ENCODE measurements at places on chromosomes 7 and 10. TPM values are rescaled to one million over a fixed set of nuclear protein-coding genes. Genes with fewer than 3 reads are reported as not detected.

C7orf57 gene
- 0.39 TPM for total RNA-seq

- no peak for DNase-seq
Measured at GRCh38 chr10:98224509-98224908, 43.5 kb downstream of the LOXL4 start.

DNA sequence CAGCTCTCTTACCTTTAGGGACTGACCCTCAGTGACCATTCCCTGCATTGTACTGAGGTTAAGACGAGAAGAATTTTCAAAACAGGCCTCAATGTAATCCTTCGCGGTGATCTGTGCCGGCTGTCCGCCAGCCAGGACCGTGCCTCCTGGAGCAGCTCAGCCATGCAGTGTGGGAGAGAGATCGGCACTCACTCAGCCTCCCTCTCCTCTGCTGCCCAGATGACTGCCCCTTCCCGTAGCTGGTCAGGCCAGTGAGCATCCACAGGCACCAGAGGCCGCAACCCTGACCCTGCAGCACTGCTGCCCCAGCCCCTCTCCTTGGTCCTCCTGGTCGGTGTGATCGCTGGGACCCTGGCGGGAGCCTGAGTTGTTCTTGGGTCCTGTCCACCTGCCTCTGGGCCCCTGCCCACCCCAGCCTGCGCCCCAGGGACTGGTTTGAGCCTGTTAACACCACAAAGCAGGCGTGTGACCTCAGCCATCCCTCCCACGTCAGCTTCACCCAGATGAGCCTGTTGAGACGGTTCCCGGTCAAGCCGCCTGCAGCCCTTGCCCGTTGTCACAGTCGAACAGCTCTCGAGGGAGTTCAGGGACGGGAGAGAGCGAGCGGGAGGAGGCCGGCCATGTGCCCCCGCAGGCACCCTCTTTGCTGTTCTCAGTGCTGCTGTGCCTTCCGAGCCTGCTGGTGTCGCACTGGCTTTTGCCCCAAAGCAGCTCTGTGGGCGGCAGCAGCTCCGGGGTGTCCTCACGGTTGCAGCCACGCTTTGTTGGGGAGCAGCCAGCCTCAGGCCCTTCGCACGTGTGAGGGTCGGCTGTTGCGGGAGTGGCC, 37.2 kb downstream of the NKX6-2 start:
- no peak for DNase-seq

DNA sequence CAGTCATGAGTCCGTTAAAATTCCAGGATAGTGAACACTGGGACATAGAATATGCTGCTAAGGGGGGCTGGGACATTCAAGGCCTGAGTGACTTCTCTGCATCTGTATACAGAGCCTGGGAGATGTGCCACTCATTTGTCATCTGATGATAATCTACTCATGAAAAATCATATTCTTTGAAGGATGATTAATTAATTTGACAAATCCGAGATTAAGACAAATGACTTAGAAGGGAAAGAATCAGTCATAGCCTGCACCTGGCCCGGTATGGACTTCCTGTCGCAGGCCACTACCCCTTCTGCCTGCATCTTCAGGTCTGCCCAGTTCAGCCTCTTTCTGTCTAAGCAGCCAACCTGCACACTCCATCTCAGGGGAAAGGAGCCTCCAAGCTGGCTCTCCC, 18.8 kb upstream of the FAM170B start:
- no peak for DNase-seq

- DNase-seq, result peak; percentile 62
Measured at GRCh38 chr7:30238721-30239441, 45.5 kb upstream of the ZNRF2 start.

DNA sequence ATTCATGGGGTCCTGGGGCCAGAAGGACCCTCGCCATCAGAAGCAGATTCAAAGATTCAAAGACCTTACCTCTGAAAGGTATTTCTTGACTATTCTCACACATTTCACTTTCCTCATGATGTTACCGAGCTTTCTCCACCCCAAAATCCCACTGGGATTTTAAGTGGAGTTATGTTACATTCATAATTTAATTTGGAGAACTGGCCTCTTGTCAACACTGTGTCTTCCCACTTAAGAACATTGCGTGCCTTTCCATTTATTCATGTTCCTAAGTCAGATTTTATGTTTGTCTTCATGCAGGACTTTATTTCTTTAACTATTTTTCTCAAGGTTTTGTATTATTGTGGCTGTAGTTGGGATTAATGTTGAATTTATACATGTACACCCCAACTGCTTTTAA, 123.5 kb upstream of the BMPER start:
- no peak for DNase-seq

SPDYE5 gene
- not detected for total RNA-seq

DNA sequence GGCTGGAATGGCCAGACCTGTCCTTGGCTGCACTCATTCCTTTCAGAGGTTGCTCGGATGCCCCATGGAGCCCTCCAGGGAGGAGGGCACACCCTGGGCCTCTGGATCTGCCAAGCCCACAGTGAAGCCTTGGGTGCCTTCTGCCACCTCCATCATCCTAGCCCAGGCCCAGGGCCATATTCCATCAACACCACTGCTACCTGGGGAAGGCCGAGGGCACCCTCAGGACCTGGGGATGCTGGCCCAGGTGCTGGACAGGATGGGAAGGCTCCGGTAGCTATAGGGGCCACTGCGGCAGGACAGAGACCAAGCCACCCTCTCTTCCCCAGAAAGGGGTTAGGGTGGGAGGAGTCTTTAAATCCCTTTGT, 810 bp downstream of the OPN4 start:
- DNase-seq, result no peak

- DNase-seq, result peak; percentile 50
Measured at GRCh38 chr7:140594131-140594691, 46.4 kb downstream of the DENND2A start.

DNA sequence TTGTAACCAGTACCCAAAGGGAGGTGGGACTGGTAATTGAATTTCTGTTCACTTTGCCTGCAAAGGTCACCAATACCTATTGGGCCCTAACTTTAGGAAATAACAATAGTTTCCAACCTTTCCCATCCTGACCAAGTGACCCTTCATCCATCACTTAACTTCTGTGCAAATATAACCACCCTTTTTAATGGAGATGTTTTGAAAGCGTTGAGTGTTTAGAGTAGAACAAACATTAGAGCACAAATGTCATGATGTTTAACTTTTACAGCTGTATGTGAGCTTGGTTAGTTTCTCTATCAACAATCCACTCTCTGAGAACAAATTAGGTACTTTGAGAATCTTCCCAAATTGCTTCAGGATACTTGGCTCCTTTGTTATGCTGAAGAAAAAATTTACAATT, 66.4 kb downstream of the MET start:
- no peak for DNase-seq

DNA sequence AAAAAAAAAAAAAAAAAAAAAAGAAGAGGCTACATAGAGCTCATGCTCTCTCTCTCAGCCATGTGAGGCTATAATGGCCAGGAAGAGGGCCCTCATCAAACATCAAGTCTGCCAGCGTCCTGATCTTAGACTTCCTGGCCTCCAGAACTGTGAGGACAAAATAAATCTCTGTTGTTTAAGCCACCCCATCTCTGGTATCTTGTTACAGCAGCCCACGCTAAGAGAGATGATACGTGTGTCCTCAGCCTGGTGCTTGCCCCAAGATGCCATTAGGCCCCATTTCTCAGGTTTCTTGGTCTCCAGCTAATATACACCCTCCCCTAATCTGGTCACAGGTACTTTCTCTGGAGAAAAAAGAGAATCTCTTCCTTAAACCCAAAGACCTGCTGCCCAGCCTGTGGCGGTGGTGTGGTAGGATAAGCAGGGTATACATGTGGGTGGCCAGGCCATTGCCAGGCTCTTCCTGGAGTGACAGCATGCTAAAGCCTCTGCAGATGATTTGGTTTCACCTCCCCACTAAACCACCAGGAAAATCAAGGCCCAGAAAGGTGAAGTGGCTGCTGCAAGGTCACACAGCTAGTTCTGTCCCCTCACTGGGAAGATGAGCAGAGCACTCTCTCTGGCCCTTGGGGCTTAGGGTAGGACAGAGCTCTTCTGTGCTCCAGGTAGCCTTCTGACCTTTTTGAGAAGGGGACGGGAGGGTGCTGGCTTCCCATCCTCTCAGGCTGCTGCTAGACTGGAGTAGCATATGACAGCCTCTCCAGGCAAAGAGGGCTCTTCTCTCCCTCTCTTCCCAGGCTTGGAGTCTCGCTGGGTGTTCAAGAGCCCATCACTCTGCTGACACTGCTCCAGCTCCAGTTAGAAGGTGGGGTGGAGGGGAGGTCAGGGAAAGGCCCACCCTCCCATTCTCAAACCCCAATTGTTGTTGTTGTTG, 5.2 kb downstream of the SPOCK2 start:
- DNase-seq, result no peak

GRCh38 chr10:78464118-78464855, 430.6 kb downstream of the RPS24 start:
- DNase-seq, result no peak

KAZALD1 gene
- total RNA-seq, result 2.5 TPM

- DNase-seq, result no peak
Measured at GRCh38 chr7:152136686-152137085, 111.2 kb downstream of the GALNT11 start.

- DNase-seq, result no peak
Measured at GRCh38 chr10:67045404-67045803, 119.6 kb downstream of the LRRTM3 start.

WNT2 gene
- total RNA-seq, result 1.5 TPM

GRCh38 chr7:105352018-105352612, 36.6 kb downstream of the SRPK2 start:
- peak; percentile 93 for DNase-seq
